ENCODE measurements at places on chromosomes 13 and 19. TPM values are rescaled to one million over a fixed set of nuclear protein-coding genes. Genes with fewer than 3 reads are reported as not detected.

GRCh38 chr19:30070968-30071632 is 129.1 kb downstream of the URI1 start:
- H3K4me1 ChIP-seq: no peaks in the 10 kb centered on the region
- H3K36me3 ChIP-seq: no peaks in the 10 kb centered on the region
- no peak overlapping the region for H3K4me3 ChIP-seq
- H3K27ac ChIP-seq: no peak overlapping the region
- no peak for DNase-seq

DNA sequence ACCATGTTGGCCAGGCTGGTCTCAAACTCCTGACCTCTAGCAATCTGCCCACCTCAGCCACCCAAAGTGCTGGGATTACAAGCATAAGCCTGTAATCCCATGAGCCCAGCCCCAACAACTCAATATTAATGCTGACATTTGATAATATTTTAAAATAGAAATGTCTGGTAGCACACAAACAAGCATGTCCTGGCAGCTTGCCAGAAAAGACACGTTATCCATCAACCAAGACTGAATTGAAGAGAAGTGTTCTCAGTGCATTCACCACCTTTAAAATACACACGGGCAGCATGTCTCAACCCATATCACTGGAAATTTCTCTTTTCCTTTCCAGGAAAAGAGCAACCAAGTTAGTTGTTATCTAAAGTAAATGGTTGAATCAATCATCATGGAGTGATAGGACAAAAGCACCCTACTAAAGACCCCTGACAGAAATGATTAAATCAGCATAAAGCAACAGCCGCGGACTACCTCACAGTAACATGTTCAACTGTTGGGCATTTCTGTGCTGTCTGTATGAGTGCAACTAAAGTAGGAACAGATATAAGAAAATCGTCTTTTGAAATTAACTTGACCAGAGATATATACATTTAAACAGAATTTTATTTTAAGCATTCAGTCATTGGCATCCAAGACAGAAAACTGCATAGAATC is 25.0 kb downstream of the LHFPL6 start:
- no peaks in the 10 kb centered on the region for H3K4me1 ChIP-seq
- no peak overlapping the region for H3K27ac ChIP-seq
- no peak overlapping the region for H3K4me3 ChIP-seq
- H3K27me3 ChIP-seq: peaks cover 3% of the 10 kb centered on the region
- no peaks in the 10 kb centered on the region for H3K36me3 ChIP-seq
- no peak for DNase-seq

Gene POSTN
- total RNA-seq: not detected

DNA sequence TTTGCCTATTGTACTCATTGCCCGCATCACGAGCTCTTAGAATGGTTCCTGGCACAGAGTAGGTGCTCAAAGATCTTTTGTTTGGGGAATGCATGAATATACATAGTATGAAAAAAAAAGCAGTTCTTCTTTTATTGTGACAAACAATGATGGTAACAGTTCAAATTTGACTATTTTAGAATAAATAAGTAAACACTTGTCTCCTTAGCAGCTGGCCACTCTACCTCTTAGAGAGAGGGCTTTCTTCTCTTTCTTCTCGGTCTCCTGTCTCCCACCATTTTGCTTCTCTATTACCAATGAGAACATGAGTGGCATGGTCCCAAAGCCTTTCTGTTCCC is 639 bp upstream of the SLAIN1 start:
- H3K27ac ChIP-seq: no peak overlapping the region
- H3K27me3 ChIP-seq: peaks cover 21% of the 10 kb centered on the region
- peaks cover 4% of the 10 kb centered on the region for H3K36me3 ChIP-seq
- peak overlapping the region; percentile 71 for H3K4me3 ChIP-seq
- DNase-seq: no peak

Gene HIPK4
- 0.10 TPM for total RNA-seq

- H3K4me3 ChIP-seq: no peak overlapping the region
- H3K27ac ChIP-seq: no peak overlapping the region
- H3K27me3 ChIP-seq: no peaks in the 10 kb centered on the region
- no peak for DNase-seq
- no peaks in the 10 kb centered on the region for H3K4me1 ChIP-seq
These were observed 208.0 kb downstream of the DLEU7 start for GRCh38 chr13:50635504-50635903.

- H3K27ac ChIP-seq: no peak overlapping the region
- no peak overlapping the region for H3K4me3 ChIP-seq
- no peaks in the 10 kb centered on the region for H3K4me1 ChIP-seq
- H3K27me3 ChIP-seq: peaks cover 18% of the 10 kb centered on the region
These were observed 50.0 kb downstream of the TNFSF11 start for GRCh38 chr13:42623916-42624315.

Gene SLITRK6
- not detected for total RNA-seq

Gene GPC5
- total RNA-seq: not detected

DNA sequence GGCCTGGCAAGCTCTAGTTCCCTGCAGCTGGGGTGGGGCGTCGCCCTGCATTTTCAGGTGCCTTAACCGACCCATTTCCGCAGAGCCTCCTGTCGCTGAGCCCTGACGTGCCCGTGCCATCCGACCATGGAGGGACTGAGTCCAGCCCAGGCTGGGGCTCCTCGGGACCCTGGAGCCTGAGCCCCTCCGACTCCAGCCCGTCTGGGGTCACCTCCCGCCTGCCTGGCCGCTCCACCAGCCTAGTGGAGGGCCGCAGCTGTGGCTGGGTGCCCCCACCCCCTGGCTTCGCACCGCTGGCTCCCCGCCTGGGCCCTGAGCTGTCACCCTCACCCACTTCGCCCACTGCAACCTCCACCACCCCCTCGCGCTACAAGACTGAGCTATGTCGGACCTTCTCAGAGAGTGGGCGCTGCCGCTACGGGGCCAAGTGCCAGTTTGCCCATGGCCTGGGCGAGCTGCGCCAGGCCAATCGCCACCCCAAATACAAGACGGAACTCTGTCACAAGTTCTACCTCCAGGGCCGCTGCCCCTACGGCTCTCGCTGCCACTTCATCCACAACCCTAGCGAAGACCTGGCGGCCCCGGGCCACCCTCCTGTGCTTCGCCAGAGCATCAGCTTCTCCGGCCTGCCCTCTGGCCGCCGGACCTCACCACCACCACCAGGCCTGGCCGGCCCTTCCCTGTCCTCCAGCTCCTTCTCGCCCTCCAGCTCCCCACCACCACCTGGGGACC is 1.2 kb downstream of the ZFP36 start:
- peaks cover 2% of the 10 kb centered on the region for H3K27me3 ChIP-seq
- peaks cover 45% of the 10 kb centered on the region for H3K4me1 ChIP-seq
- H3K4me3 ChIP-seq: peak overlapping the region; percentile 86
- H3K36me3 ChIP-seq: peaks cover 50% of the 10 kb centered on the region
- H3K27ac ChIP-seq: peak overlapping the region; percentile 99

DNA sequence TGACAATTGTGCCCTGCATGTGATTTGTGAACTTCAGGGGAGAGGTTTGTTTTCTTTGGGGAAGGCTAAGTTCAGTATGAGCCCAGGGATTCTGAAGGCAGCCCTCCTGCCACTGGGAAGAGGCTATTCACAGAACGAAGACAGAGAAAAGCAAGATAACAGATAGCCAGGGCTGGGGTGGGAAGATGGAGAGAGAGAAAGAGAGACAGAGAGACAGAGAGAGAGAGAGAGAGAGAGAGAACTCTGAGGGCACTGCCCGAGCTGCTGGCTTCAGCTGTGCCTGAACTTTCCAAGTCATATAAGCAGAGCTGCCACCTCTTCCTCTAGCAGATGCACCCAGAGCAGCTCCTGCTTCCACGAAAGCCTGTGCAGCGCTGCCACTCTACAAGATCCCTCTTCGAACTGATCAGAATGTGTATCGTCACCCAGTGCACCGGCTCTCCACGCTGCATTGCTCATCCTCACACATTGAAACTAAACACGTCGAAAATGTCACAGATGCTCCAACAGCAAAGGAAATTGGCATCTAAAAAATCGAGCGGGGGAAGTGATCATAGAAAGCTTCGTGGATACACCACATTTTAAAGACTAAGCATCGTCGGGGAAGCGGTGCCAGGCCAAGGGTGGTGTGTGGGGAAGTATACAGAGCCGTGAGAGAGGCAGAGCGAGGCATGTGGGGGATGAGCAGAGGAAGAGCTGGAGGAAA is 81.8 kb upstream of the SIAH3 start:
- H3K27me3 ChIP-seq: peaks cover 13% of the 10 kb centered on the region
- no peak overlapping the region for H3K4me3 ChIP-seq
- H3K4me1 ChIP-seq: no peaks in the 10 kb centered on the region
- H3K27ac ChIP-seq: no peak overlapping the region

DNA sequence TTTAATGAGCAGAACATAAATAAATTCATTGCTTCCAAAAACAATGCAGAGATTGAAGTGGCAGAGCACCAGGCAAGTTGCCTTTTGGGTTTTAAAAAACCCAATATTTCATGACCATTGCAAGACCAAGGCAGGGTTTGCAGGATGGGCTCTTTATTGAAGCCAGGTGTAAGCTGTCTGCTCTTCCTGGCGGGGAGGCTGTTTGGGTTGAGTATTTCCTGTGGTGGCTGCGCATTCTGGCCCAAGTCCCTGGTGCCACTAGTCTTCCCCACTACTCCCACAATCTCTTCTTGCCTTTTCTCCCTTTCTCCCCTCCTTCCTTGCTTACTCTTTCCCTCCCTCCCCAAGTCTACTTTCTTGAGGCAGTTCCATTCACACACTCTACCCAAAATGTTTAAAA is 116.4 kb downstream of the AKAP11 start:
- H3K4me3 ChIP-seq: no peak overlapping the region
- H3K27me3 ChIP-seq: no peaks in the 10 kb centered on the region
- DNase-seq: no peak
- peaks cover 50% of the 10 kb centered on the region for H3K4me1 ChIP-seq

DNA sequence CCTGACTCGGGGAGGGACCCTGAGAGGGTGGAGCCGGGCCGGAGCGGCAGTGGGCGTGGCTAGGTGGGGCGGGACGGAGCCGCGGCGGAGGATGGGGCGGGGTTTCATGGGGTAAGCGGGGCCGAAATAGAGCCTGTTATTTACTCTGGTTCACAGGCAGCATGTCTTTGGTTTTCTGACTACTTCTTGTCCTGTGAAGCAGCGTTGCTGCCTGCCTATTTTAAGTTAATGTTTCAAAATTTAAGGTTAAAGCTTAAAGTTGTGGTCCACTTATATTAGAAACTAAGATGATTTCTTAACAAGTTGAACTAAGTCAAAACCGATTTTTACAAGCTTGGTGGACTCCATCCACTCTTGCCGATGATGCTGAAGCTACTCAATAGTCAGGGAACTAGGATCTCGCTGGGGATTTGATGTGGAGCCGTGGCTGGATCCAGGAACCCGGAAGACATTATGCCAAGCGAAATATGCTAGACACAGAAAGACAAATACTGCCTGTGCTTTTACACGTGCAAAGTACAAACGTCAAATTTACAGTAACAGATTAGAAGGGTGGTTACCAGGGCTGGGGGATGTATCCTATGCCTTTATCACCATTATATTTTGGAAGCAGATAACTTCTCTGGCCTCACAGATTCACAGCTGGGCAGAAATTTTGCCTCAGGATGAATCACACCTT is 433 bp upstream of the ZNF616 start:
- H3K4me3 ChIP-seq: peak overlapping the region; percentile 88
- peaks cover 37% of the 10 kb centered on the region for H3K36me3 ChIP-seq
- no peak for DNase-seq

GRCh38 chr13:94682229-94682628 is 30.1 kb downstream of the SOX21 start:
- no peak for DNase-seq
- no peaks in the 10 kb centered on the region for H3K36me3 ChIP-seq
- peaks cover 25% of the 10 kb centered on the region for H3K27me3 ChIP-seq
- H3K27ac ChIP-seq: no peak overlapping the region

- H3K27ac ChIP-seq: peak overlapping the region; percentile 95
- H3K4me1 ChIP-seq: peaks cover 22% of the 10 kb centered on the region
- no peak for DNase-seq
- peaks cover 75% of the 10 kb centered on the region for H3K36me3 ChIP-seq
- peak overlapping the region; percentile 48 for H3K4me3 ChIP-seq
These were observed 15.7 kb upstream of the TEX29 start for GRCh38 chr13:111304603-111305289.

GRCh38 chr13:103876571-103876970 is 810.4 kb upstream of the SLC10A2 start:
- no peaks in the 10 kb centered on the region for H3K4me1 ChIP-seq
- no peaks in the 10 kb centered on the region for H3K36me3 ChIP-seq

- no peak overlapping the region for H3K27ac ChIP-seq
- DNase-seq: peak; percentile 24
- no peaks in the 10 kb centered on the region for H3K36me3 ChIP-seq
- no peaks in the 10 kb centered on the region for H3K4me1 ChIP-seq
- H3K4me3 ChIP-seq: no peak overlapping the region
These were observed 40.9 kb downstream of the GNG7 start for GRCh38 chr19:2661615-2662014.

- H3K4me1 ChIP-seq: peaks cover 5% of the 10 kb centered on the region
- no peak for DNase-seq
- no peaks in the 10 kb centered on the region for H3K36me3 ChIP-seq
- no peak overlapping the region for H3K27ac ChIP-seq
- peaks cover 43% of the 10 kb centered on the region for H3K27me3 ChIP-seq
These were observed 15.4 kb upstream of the GTF3A start for GRCh38 chr13:27409013-27409412.

- DNase-seq: peak; percentile 53
- no peaks in the 10 kb centered on the region for H3K27me3 ChIP-seq
- no peaks in the 10 kb centered on the region for H3K4me1 ChIP-seq
- no peak overlapping the region for H3K27ac ChIP-seq
These were observed 9.3 kb downstream of the MPND start for GRCh38 chr19:4352701-4353121.

- no peak overlapping the region for H3K27ac ChIP-seq
- H3K36me3 ChIP-seq: peaks cover 73% of the 10 kb centered on the region
- DNase-seq: no peak
These were observed 12.7 kb upstream of the ZNF43 start for GRCh38 chr19:21848706-21849105.

GRCh38 chr13:113425941-113426590 is 27.2 kb downstream of the ADPRHL1 start:
- H3K36me3 ChIP-seq: no peaks in the 10 kb centered on the region
- H3K4me3 ChIP-seq: no peak overlapping the region
- no peaks in the 10 kb centered on the region for H3K27me3 ChIP-seq
- no peak overlapping the region for H3K27ac ChIP-seq

Gene STOML3
- not detected for total RNA-seq
